ENCODE measurements at places on chromosomes 3 and 15.

GRCh38 chr3:73509816-73510215 lies 114.9 kb downstream of the PDZRN3 start:
- DNase-seq, result no peak

- no peak for DNase-seq
These were observed 70.4 kb downstream of the DIPK2A start for GRCh38 chr3:144041960-144042556.

- DNase-seq, result no peak
These were observed 49.7 kb upstream of the FRMD4B start for GRCh38 chr3:69435274-69436265.

- DNase-seq, result no peak
These were observed 26.8 kb upstream of the RPL29 start for GRCh38 chr3:52022323-52023100.

DNA sequence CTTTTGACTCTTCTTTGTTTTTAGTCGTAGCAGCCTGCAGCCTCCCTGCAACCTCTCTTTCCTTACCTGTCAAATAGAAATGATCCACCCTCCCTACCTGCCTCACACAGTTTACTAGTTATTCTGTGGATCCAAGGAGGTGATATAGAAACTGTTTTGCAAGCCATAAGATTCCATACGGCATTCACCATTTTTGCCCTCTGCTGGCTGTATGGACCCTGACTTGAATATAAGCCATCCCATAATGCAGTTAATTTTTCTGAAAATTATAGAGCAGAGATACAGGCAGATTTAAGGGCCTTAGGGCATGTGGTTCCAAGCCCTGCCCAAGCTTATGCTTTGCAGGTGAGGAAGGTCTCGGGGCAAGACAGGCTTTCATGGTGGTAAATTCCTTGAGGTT lies 63.8 kb downstream of the CPN2 start:
- DNase-seq, result no peak

GRCh38 chr3:184016169-184016570 lies 1.5 kb downstream of the ABCC5 start:
- no peak for DNase-seq

DNA sequence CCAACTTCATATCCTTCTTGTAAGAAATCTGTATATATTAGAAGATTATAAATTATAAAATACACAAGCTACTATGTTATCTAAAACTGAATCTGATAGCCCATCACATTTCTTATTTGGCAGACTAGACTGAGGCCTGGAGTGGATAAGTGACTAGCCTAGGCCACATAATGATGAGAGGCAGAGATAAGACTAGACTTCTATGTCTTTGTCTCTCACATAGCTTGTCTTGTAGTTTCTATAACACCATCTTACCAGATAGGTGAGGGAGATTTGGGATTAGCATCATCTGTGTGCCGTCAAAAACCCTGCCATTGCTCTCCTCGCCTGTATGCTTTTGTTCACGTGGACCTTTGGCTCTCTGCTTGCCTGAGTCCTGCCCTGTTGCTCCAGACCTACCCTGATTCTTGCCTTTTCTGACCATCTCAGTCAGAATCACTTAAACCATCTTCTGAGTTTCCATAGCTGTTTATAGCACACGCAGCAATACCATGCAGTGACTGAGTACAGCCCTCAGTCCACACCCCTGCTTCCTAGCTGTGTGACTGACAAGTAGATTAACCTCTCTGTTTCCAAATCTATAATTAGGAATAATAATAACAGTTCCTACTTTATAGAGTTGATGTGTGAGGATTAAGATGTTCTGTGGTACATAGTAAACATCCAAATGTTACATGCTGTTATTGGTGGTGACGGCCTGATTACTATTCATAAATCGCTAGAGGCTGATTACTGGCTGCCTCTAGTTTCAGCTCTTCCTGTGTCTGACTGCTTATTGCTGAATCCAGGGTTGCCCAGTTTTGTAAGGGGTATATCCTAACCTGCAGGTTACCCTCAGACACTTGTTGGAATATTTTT lies 49.7 kb downstream of the PDE8A start:
- no peak for DNase-seq

- no peak for DNase-seq
These were observed 17.8 kb downstream of the CRTC3 start for GRCh38 chr15:90547540-90547939.

- no peak for DNase-seq
These were observed 5.5 kb downstream of the PAQR5 start for GRCh38 chr15:69304182-69304545.

GRCh38 chr15:48802867-48803266 lies 8.0 kb downstream of the CEP152 start:
- DNase-seq, result no peak

- peak; percentile 41 for DNase-seq
These were observed 5.1 kb upstream of the SEMA7A start for GRCh38 chr15:74438721-74439316.

DNA sequence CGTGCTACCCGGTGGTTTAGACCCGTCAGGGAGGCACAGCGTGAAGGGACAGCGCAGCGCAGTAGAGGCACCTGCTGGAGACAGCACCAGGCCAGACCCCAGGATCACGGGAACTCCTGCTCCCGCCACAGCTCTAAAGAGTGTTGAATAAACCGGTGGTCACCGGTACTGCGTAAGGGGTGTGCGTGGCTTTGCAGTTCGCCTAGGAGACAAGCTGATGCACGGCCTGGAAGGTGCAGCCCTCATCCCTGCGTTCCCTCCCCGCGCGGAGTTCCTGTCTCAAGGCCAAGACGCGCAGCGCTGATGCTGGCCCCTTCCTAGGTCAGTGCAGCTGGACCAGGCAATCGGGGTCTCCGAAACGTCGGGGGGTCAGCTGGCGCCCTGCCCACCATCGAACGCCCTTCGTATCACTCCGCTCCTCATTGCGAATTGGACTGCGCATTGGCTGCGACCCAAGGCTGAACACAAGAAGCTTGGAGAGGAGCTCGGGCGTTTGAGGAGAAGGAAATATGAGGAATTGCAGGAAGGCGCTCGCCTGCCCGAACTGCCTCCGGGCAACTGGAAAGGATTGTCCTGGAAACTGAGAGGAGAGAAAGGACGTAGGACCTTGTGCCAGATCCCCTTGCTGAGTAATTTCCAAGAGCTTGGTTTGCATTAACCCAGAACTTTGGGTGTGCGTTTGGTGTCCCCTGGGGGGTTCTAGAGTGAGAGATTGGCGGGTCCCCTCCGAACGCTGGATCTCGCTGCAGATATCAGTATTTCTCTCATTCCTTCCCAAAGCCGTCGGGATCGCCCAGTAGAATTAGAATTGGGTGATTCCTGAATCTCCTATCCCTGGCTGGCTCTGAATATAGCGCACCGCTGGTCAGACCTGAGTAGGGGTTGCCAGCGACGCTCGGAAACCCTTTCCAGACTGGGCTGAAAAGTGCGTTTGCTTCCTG lies 2.3 kb upstream of the SOX14 start:
- DNase-seq, result no peak

GRCh38 chr3:125280668-125281361 lies 68.3 kb upstream of the SLC12A8 start:
- no peak for DNase-seq

DNA sequence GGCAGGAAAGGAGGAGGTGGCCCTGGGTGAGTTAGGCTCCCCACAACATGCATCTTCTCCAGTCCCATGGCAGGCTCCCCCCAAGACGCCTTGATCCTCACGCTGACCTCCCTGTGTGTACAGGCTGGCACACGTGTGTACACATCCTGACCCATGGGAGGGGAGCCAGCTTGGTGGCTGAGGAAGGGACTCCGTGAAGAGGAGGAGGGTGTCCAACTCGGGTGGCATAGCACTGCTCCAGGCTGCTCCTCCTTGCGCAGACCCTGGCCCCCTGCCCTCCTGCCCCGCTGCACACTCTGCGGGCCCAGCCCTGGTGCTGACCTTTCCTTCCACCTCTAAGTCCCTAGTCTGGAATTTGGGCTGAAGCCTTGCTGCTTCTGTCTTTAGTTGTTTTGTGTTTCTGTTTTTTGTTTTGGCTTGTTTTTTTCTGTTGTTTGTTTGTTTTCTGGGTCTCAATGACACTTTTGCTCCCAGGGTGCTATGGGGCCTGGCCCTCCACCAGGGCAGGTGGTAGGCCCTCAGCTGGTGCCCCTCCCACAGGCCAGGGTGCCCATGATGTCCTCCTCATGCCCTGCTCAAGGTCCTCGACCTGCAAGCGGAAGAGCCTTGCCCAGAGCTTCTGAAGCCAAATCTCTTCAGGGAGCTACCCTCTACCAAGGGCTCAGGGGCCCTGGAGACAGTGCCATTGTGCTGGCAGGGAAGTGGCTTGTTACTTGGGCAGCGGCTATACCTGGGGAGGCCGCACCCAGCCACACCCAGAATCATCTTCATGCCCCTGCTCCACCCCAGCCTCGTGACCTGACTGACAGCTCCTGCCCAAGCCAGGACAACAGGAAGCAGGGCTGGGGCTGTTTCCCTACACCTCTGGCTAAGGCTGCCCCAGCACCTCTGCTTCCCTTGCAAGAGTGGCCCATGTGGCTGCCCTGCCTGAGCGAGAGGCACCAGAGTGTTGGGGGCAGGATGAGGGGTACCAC lies 5.1 kb downstream of the EPHB3 start:
- DNase-seq, result no peak

GRCh38 chr3:150265305-150265704 lies 142.8 kb upstream of the TSC22D2 start:
- DNase-seq, result no peak

DNA sequence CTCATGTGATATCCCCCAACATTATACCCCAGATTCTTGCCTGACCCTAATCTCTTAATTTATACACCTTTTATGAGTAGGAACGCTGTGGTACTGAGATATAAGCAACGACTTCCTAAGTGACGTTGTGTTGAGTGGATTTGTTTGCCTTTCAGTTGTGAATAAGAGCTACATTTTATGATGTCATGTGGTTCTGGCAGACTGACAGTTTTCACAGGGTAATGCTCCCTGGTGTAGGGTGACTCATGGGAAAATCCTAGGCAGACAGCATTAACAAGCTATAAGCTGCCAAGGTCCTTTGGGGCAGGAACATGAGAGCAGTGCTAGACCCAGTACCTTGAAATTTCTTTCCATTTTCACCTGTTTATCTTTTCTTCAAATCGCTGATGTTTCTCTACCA lies 11.2 kb downstream of the C3orf52 start:
- no peak for DNase-seq

- no peak for DNase-seq
These were observed 122.6 kb upstream of the MEF2A start for GRCh38 chr15:99443056-99443756.

GRCh38 chr3:187709155-187709554 lies 6.8 kb upstream of the RTP2 start:
- no peak for DNase-seq

- DNase-seq, result no peak
These were observed 24.4 kb downstream of the PTPN23 start for GRCh38 chr3:47404955-47405790.

- no peak for DNase-seq
These were observed 84.7 kb downstream of the SEC22A start for GRCh38 chr3:123286308-123287023.

GRCh38 chr3:112776836-112777235 lies 69.8 kb downstream of the CD200R1L start:
- no peak for DNase-seq

DNA sequence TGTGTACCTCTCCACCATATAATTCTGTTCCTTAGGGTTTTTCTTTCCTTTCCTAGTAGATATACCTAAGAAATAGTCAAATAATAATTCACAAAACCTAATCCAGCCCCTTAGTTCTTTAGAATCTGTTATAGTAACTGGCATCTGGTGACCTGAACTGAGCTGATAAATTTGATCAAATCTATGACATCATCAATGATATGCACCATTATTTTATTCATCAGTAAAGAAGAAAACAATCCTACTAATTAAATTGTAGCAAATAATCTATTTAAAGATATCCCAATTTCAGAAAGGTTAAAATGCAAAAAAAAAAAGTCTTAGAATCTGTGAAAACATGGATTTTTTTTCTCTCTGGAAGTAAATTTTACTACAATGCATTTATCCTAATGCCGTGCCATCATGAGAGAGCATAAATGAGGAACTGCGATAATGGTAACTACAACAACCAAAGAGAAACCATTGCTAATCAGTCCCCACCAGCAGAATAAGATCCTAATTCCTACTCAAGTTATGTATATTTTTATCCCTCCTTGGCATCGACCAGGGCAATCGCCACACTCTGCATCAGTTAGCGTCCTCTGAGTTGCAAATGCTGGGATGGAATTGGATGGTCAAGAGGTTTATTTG lies 6.6 kb upstream of the MNS1 start:
- DNase-seq, result no peak

- DNase-seq, result no peak
These were observed 62.8 kb upstream of the HERC1 start for GRCh38 chr15:63896336-63897115.

DNA sequence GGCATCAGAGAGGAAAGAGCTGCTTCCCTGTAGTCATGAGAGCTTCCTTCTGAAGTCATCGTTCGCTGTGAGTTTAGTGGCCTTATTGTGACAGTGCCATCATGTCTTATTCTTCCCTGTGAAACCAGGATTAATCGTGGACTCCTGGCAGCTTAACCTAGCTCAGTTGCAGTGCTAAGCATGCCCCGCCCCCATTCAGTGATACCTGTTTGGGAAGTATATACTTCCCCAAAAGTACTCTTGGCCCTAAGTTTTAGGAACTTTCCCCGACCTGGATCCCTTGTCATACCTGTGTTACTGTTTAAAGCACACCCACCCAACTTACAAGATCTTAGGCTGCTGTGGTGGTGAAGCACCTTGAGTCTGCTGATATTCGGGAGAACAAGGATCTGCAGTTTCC lies 32.1 kb upstream of the TIMP4 start:
- no peak for DNase-seq

GRCh38 chr15:83283813-83284558 lies 478 bp downstream of the BNC1 start:
- DNase-seq, result no peak

- no peak for DNase-seq
These were observed 13.9 kb downstream of the STAC start for GRCh38 chr3:36394176-36394575.

- no peak for DNase-seq
These were observed 26.9 kb upstream of the EHHADH start for GRCh38 chr3:185280572-185281365.

Data from stimulated activated CD4-positive, alpha-beta T cell treated with anti-CD3 and anti-CD28 coated beads, Interleukin-1b, Interleukin-23, amount 100 ng/mL, for 1 hour (primary cell).